ENCODE measurements at places on chromosomes 5 and 9.

- DNase-seq = no peak
These were observed 125.2 kb upstream of the KLF4 start for GRCh38 chr9:107614765-107615164.

- DNase-seq = no peak
These were observed 399.6 kb downstream of the MED10 start for GRCh38 chr5:5978501-5979376.

- DNase-seq = no peak
These were observed 156.4 kb upstream of the MAP3K1 start for GRCh38 chr5:56658972-56659371.

GRCh38 chr5:6772886-6773285 lies 59.7 kb downstream of the TENT4A start:
- no peak for DNase-seq

GRCh38 chr9:121620777-121621449 lies 30.5 kb upstream of the DAB2IP start:
- no peak for DNase-seq

- DNase-seq = no peak
These were observed 25.5 kb upstream of the SNCAIP start for GRCh38 chr5:122286541-122286940.

GRCh38 chr5:76456258-76456657 lies 53.2 kb downstream of the IQGAP2 start:
- no peak for DNase-seq

DNA sequence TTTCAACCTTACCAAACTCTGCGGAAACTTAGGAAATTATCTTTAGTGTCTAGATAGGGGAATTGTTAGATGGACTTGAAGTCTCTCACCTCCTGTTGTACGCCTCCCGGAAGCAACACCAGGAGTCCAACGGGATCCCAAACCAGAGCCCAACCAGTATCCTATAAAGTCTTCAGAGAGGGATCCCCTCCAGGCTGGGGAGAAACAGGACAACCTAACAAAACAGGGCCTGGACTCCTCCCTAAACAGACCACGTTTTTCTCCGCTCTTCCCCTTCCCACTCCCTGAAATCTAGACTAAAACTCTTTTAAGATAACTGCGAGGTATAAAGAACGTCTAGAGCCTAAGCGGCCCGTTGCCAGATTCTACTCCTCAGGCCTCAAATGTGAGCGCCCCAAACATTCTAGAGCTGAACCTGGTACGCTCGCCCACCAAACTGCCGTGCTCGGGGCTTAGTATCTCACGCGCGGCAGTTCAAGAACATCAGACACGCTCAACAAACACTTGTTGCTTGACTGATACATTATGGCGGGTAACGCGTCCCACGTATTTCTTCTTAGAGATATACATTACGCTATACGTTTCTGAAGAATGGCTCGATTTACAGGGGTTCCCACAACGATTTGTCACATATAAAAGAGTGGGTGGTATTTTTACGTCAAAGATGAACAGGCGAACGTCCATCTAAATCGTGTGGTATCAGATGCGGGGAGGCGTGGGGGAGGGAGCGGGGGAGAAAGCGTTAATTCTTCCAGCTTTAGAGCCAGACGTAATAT lies 663 bp upstream of the SMIM27 start:
- peak; percentile 70 for DNase-seq

GRCh38 chr5:145739843-145740242 lies 95.3 kb downstream of the PRELID2 start:
- DNase-seq = no peak

DNA sequence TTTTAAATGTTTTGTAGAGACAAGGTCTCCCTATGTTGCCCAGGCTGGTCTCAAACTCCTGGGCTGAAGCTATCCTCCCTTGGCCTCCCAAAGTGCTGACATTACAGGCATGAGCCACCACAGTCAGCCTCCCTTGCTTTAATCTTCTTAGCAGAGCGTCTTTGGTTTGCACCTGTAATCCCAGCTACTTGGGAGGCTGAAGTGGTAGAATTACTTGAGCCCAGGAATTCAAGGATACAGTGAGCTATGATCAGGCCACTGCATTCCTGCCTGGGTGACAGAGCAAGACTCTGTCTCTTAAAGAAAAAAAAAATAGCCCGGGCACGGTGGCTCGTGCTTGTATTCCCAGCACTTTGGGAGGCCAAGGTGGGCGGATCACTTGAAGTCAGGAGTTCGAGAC lies 27.8 kb downstream of the UBE2D2 start:
- no peak for DNase-seq
